Temporal lobe (tissue), 4 donors: ENCODE measurements at places on chromosomes 6 and 20. TPM values are rescaled to one million over a fixed set of nuclear protein-coding genes. Genes with fewer than 3 reads are reported as not detected.

TPX2 gene
- total RNA-seq, result 6.6 TPM

TREML2 gene
- total RNA-seq, result under 0.01 TPM

RIMS4 gene
- total RNA-seq, result 46.0 TPM

PRRT1 gene
- 0.74 TPM for total RNA-seq

EMILIN3 gene
- 3.7 TPM for total RNA-seq

SNX14 gene
- 138 TPM for total RNA-seq

EEF1A2 gene
- 209 TPM for total RNA-seq

IL20RA gene
- total RNA-seq, result 0.25 TPM

LPA gene
- total RNA-seq, result 0.25 TPM

TRIM40 gene
- not detected for total RNA-seq

SDCBP2 gene
- 2.7 TPM for total RNA-seq

KHDC1L gene
- total RNA-seq, result 0.49 TPM

EYS gene
- 2.0 TPM for total RNA-seq

GSTA2 gene
- total RNA-seq, result not detected

MLIP gene
- total RNA-seq, result 5.9 TPM

HSPA1L gene
- 3.7 TPM for total RNA-seq

RPS6KA2 gene
- 30.2 TPM for total RNA-seq

TREM1 gene
- 0.25 TPM for total RNA-seq

AIF1 gene
- total RNA-seq, result 5.7 TPM

NKX2-4 gene
- total RNA-seq, result not detected

TBXT gene
- total RNA-seq, result not detected

CALHM6 gene
- total RNA-seq, result 3.9 TPM

BFSP1 gene
- total RNA-seq, result 0.49 TPM

PDCD2 gene
- 32.5 TPM for total RNA-seq

CGAS gene
- 1.2 TPM for total RNA-seq

CDKN1A gene
- total RNA-seq, result 2.2 TPM

MAPK13 gene
- total RNA-seq, result 1.2 TPM

LBP gene
- not detected for total RNA-seq

FARS2 gene
- 19.9 TPM for total RNA-seq

METTL24 gene
- total RNA-seq, result 0.98 TPM

VTA1 gene
- 90.0 TPM for total RNA-seq

PHACTR1 gene
- 45.5 TPM for total RNA-seq

RAMACL gene
- 1.5 TPM for total RNA-seq

HLA-A gene
- 43.5 TPM for total RNA-seq

OR2H1 gene
- not detected for total RNA-seq

PRDM13 gene
- total RNA-seq, result not detected

UBE3D gene
- 14.8 TPM for total RNA-seq

GUCA1A gene
- total RNA-seq, result 1.2 TPM

C6orf163 gene
- 6.4 TPM for total RNA-seq

SLC17A4 gene
- under 0.01 TPM for total RNA-seq

TGM3 gene
- total RNA-seq, result 0.25 TPM

HLA-DRB1 gene
- 1.7 TPM for total RNA-seq

ADGRF5 gene
- 7.9 TPM for total RNA-seq

MYCT1 gene
- 3.0 TPM for total RNA-seq

SRMS gene
- not detected for total RNA-seq

GSTA3 gene
- not detected for total RNA-seq

TSPO2 gene
- not detected for total RNA-seq

SLC13A3 gene
- 7.9 TPM for total RNA-seq

SLC17A1 gene
- not detected for total RNA-seq

FBXO5 gene
- total RNA-seq, result 6.6 TPM

WASF1 gene
- total RNA-seq, result 116 TPM

NINL gene
- 15.5 TPM for total RNA-seq

ADGB gene
- total RNA-seq, result 0.25 TPM

IFNGR1 gene
- total RNA-seq, result 41.1 TPM

DCDC2 gene
- 1.7 TPM for total RNA-seq

PXMP4 gene
- 9.1 TPM for total RNA-seq

TFAP2A gene
- total RNA-seq, result 0.25 TPM

FABP7 gene
- total RNA-seq, result 630 TPM
